ENCODE measurements at places on chromosomes 1 and 21. TPM values are rescaled to one million over a fixed set of nuclear protein-coding genes. Genes with fewer than 3 reads are reported as not detected.

Gene VASH2
- total RNA-seq, result 4.0 TPM

Gene AGT
- 0.12 TPM for total RNA-seq

Gene LCE3D
- total RNA-seq, result 0.60 TPM

Gene CD164L2
- not detected for total RNA-seq

Gene TFF3
- not detected for total RNA-seq

Gene DCST2
- 0.46 TPM for total RNA-seq

Gene OTUD3
- total RNA-seq, result 2.6 TPM

Gene KCNE2
- total RNA-seq, result not detected

Gene EGLN1
- total RNA-seq, result 47.8 TPM

Gene DISP1
- 1.6 TPM for total RNA-seq

Gene TMEM39B
- 14.1 TPM for total RNA-seq

Gene SERPINC1
- total RNA-seq, result 0.06 TPM

Gene KRTAP25-1
- total RNA-seq, result not detected

Gene TMEM54
- total RNA-seq, result 44.3 TPM

Gene CCDC181
- 0.10 TPM for total RNA-seq

Gene PRKAA2
- total RNA-seq, result 2.8 TPM

Gene SYT14
- 0.02 TPM for total RNA-seq

Gene CNKSR1
- 0.33 TPM for total RNA-seq

Gene TTLL10
- not detected for total RNA-seq

Gene TRAPPC3
- total RNA-seq, result 77.2 TPM

Gene LRRC53
- total RNA-seq, result not detected

Gene MCOLN2
- 2.8 TPM for total RNA-seq

Gene GBP5
- total RNA-seq, result 0.03 TPM

Gene PSRC1
- 25.9 TPM for total RNA-seq

Gene PKNOX1
- 7.0 TPM for total RNA-seq

Gene TMIGD3
- total RNA-seq, result not detected

Gene TDRD10
- total RNA-seq, result not detected

Gene BGLAP
- total RNA-seq, result 0.46 TPM

Gene TTC34
- 0.04 TPM for total RNA-seq

Gene FYB2
- total RNA-seq, result not detected
